T-helper 2 cell (primary cell): ENCODE measurements at places on chromosomes 6 and 20.
A peak's percentile ranks its signal among the peaks of the same experiment; 100 is the strongest.

DNA sequence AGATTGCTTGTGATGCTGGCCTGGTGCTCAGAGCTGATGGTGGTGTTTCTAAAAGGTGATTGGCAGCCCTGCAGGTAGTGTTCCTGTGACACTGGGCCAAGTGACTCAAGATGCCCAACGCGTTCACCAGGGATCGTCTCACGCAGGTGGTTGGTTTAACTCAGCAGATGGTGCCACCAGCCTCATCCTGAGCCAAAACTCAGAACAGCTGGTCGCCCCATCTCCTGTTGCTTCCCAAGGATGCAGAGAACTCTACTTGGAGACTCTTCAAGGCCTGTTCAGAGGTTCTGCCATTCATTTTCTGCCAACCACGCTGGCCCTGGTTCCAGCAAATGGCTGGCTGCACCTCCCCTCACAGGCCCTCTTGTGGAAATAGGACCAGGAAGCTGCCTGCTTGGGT lies 394.4 kb downstream of the CDH26 start:
- DNase-seq = no peak

DNA sequence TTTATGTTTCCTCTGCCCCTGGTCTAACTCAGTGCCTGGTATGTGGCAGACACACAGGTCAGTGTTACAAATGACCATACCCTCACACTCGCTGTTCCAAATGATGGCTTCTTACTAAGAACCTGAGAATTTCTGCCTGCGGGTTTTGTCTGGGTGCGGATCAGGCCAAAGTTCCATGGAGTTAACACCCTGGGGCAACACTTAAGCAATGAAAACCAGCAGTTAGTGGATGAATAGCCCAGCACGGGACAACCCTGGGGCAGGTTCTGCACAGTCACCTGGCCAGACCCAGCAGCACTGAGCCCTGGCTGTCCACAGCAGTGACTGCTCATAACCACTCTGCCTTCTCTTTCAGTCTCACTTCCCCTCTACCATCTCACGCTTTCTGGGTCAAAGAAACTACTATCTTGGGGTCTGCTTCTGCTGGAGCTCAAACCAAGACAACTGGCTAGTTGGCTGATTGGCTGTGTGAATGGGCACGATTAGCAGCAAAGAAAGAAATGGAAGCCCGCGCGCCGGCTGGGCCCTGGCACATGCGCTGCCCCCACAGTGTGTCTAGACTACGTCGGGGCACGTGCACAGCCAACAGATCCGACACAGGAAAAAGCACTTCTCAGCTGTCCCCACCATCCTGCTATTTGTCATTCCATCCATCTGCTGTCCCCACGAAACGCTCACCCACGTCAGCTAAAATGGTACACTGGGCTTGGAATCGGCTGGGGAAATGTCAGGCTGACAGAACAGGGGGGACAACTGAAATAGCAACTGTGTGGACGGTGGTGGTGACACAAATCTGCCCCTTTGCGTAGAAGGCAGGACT lies 36.6 kb downstream of the MGME1 start:
- no peak for DNase-seq

DNA sequence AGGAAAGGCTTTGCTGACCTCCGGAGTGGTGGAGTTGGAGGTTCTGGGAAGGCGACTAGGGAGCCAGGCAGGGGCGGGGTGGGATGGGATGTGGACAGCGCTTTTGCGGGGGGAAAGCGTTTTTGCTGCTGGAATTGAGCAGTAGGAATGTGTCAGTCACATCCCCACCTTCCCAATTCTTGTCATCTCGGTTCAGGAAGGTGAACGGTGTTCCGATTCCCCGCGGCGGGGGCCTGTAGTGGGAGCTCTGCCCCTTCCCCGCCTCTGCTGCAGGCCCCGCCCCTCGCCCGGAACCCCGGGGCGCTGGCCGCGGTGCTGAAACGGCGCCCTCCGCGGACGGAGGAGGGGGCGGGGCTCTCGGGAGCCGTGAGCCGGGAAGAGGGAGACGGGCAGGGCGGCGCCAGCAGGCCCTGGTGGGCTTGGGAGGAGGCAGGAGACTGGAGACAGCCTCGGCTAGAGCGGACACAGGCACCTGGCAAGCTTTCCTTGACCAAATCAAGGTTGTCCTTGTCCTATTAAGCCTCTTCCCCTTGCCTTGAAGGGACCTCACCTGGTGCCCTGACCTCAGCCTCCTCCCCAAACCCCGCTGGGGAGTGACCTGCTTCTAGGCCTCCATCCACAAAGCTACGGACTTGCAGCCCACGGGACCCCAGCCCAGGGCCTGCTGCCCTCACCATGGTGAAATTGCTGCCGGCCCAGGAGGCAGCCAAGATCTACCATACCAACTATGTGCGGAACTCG lies at the start of gene LHFPL5:
Gene LHFPL5, plus strand, starts transcription at position 357 of the 741 bp plus-strand sequence. Its CDS starts 319 bp downstream, at position 676.
- peak; percentile 18 for DNase-seq

GRCh38 chr6:40720375-40720748 lies 133.2 kb upstream of the LRFN2 start:
- no peak for DNase-seq
